Left cardiac atrium (tissue), 4 donors: ENCODE measurements at places on chromosomes 1 and 21. TPM values are rescaled to one million over a fixed set of nuclear protein-coding genes. Genes with fewer than 3 reads are reported as not detected.

OR2T35 gene
- not detected for total RNA-seq

FCRL1 gene
- total RNA-seq: not detected

ALG14 gene
- total RNA-seq: 4.3 TPM

DNA sequence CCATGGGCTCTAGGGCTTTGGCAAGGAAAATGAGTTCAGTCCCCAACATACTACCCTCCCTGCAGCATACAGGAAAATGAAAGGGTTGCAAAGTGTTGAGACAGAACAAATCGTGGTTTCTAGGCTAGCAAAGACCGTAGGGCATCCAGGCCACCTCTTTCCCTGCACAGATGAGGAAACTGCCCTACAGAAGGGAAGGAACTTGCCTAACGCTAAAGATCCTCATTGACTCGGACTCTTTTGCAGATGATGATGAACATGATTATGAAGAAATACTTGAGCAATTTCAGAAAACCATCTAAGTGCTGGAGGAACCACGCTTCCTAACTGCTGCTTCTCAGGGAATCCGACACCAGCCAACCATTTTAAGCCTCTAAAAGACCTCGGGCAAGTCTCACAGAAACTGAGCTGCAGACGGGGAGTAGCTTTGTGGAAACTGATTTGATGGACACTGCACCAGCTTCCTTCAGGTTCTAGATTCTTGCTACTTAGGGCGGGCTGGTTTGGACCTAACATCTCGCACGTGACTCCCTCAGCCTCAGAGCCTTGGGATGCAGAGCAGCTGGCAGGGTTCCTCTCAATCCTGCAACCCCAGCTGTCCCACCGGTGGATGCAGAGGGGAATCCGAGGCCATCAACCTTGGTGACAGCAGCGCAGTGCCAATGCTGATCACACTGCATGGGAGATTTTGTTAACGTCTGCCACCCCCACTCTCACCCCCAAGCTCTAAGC is 13.4 kb downstream of the THEMIS2 start:
- DNase-seq: no peak

- no peak for DNase-seq
These were observed 3.8 kb downstream of the RAB3B start for GRCh38 chr1:51986718-51987117.
